ENCODE measurements at places on chromosomes 5 and 9.
A peak's percentile ranks its signal among the peaks of the same experiment; 100 is the strongest.

- DNase-seq, result no peak
These were observed 85.4 kb upstream of the IL7R start for GRCh38 chr5:35771300-35771699.

- no peak for DNase-seq
These were observed 47.7 kb downstream of the RXRA start for GRCh38 chr9:134373953-134374300.

DNA sequence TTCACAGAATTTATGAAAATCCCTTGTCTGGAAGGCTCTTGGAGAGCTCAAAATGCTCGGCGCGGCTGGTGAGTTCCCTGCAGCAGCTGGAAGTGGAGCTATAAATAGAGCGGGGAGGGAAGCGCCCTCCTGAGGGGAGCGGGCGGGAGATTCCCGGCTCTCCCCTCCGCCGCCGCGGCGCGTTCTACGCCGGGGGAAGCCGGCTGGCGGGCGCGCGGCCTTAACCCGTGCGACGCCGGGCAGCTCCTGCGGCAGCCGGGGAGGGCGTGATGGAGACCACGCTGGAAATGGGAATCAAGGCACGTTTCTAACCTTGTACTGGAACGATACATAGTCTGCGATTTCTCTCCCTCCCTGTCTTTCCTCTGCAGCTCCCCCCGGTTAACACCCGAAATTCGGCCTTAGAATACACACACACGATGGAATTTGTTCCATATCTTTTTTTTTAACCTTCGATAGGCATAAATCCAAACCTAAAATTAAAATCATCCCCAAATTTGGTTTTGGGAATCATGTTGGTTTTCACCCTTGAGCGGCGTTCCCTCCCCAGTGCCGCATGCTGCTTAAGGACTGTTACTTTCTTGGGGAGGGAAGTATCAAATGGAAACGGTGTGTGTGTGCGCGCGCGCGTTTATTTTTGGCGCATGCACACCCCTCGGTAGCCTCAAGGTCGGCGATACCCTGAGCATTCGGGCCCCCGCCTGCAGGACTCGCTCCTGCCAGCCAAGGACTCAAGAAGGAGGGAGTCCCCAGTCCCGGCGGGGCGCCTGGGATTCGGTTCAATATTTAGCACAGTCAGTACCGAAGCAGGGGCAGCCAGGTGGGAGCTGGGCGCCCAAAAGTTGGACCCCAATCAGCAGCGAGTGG is 306.3 kb upstream of the KCNN2 start:
- peak; percentile 29 for DNase-seq

DNA sequence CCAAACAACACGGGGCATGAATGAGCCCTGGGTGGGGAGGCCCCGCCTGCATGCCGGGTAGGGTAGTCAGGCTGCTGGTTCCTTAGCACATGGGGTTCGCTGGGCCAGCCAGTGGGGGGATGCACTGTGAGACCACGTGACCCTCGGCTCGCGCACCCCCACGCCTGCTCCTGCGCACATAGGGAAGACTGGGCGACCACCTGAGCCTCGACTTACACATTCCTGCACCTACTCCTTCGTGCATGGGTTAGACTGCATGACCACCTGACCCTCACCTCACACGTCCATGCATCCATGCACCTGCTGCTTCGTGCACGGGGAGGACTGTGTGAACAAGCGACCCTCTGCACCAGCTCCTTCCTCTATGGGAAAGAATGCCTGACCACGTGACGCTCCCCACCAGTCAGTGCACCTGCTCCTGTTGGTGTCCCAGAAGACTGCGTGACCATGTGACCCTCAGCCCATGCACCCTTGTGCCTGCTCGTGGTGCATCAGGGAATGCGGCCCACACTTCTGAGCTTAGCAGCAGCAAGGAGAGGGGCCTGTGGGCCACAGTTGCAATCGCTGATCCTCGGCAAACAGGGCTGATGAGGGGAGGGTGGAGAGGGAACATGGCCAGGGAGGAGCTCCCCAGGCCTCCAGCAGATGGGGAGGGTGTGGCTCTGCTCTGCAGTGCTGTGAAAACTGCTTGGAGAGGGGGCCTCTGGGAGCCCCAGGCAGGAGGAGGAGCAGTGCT is 18.1 kb downstream of the LPCAT1 start:
- no peak for DNase-seq
